Osteoblast (primary cell): ENCODE measurements at places on chromosomes 13 and 19. TPM values are rescaled to one million over a fixed set of nuclear protein-coding genes. Genes with fewer than 3 reads are reported as not detected.

Gene ZNF837
- 4.4 and 4.7 TPM in 2 replicates for total RNA-seq

Gene LGALS7
- total RNA-seq: not detected in 2 replicates

Gene LGI4
- 0.59 and 0.72 TPM in 2 replicates for total RNA-seq

Gene MISP
- 0.36 and 0.59 TPM in 2 replicates for total RNA-seq

Gene KHSRP
- 89.9 and 90.5 TPM in 2 replicates for total RNA-seq

Gene U2AF1L4
- 5.8 and 8.8 TPM in 2 replicates for total RNA-seq

Gene ZNF235
- 4.0 and 5.6 TPM in 2 replicates for total RNA-seq

Gene CEACAM1
- not detected in 2 replicates for total RNA-seq

Gene GPR12
- not detected in 2 replicates for total RNA-seq

Gene STOML3
- not detected in 2 replicates for total RNA-seq

Gene TMEM91
- 5.9 and 6.2 TPM in 2 replicates for total RNA-seq

DNA sequence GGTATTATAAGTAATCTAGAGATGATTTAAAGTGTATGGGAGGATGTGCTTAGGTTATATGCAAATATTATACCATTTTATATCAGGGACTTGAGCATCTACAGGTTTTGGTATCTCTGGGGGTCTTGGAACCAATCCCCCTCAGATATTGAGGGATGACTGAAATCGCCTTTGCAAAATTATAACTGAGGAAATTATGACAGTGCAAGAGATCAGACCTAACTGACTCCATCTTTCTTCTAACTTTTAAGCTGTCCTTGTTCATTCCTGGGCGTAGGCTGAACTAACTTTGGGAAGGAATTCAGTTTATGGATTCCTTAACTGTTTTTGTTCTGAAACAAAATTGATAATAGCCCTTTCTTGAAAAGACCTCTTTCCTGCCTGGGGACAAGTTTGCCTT lies 190.7 kb upstream of the KL start:
- no peak for DNase-seq

- DNase-seq: peak; percentile 95
Measured at GRCh38 chr13:114131583-114132418, 622 bp downstream of the RASA3 start.

DNA sequence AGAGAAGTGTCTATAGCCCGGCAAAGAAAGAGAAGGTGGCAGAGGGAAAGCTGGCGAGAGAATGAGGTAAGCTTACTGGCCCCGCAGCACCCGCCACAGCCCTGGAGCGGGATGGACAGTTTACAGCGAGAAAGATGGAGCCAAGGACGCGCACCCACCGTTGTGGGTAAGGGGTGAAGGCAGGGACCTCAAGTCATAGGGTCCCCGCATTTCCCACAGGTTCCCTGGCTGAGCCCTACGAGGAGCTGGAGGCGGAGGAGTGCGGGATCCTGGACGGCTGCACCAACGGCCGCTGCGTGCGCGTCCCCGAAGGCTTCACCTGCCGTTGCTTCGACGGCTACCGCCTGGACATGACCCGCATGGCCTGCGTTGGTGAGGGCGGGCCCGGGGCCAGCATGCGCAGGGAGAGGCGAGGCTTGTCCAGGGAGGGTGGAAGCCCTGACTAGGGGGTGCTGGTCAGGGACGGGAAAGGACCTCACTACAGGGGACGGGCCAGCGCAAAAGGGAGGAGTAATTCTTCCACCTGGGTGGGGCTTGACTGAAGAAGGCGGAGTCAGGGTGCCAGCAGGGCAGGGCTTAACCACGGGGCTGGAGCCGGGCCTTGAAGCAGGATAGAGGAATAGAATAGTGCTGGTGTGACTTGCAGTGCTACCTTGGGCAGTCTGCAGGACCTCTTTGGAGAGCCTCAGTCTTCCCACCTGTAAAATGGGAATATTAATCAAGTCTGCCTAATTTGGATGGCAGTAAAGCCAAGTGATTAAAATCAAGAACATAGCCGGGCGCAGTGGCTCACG lies 26.5 kb downstream of the LTBP4 start:
- peak; percentile 39 for DNase-seq

DNA sequence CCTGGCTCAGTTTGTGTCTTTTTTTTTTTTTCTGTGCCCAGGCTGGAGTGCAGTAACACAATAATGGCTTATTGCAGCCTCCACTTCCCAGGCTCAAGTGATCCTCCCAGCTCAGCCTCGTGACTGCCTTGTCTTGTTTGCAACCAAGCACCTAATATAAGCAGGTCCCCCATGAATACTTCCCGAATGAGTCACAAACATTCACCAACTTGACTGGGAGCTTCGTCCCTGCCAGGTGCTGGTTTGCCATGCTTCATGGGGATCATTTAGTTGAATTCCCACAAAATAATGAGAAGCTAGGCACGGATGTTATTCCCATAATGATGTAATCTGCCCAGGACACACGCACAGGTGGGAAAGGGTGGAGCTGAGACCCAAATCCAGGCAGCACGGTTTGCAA lies 176.5 kb downstream of the CACNA1A start:
- no peak for DNase-seq

DNA sequence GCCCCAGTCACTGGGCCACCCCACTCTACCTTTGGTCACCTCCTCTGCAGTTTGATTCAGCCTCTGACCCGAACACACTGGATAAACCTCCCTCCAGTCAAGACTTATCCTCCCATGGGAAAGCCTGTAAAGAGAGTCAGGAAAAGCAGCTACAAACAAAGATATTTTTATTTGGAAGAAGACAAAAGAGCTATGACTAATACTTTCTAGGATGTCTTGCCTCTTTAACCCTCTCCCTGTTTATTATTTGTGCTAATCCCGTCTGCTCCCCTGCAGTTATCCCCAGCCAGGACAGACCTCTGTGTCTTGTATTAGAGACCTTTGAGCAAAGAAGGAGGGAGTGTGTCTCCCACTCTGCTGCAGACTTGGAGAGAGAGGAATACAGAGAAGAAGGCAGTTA lies 178.3 kb downstream of the EFNB2 start:
- peak; percentile 76 for DNase-seq

GRCh38 chr13:66840621-66841020 lies 389.5 kb downstream of the PCDH9 start:
- DNase-seq: no peak

GRCh38 chr13:42617221-42617620 lies 43.3 kb downstream of the TNFSF11 start:
- no peak for DNase-seq

DNA sequence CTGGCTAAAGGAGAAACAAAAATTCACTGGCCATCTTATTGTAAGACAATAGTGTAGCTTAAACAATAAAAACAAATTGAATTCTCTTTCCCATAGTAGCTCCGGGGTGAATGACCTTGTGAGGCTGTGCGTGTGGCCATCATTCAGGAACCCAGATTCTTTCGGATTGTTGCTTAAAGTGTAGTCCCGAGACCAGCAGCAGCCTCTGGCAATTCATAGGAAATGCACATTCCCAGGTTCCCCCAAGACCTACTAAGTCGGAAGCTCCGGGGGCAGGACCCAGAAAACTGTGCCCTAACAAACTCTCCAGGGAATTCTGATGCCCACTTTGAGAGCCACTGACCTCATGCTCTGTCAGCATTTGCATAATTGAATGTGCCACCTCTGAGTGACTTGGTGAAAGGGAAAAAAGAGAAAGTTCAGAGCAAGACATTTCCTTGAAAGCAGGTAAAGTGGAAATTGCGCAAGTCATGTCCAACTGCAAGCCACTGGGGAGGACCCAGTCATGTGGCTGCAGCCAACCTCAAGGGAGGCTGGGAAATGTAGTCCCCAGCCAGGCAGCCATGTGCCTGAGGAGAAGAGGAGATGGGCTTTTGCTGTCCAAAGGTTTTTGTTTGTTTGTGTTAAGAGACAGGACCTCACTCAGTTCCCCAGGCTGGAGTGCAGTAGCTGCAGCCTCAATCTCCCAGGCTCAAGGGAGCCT lies 50.7 kb upstream of the PNMA8B start:
- DNase-seq: no peak

DNA sequence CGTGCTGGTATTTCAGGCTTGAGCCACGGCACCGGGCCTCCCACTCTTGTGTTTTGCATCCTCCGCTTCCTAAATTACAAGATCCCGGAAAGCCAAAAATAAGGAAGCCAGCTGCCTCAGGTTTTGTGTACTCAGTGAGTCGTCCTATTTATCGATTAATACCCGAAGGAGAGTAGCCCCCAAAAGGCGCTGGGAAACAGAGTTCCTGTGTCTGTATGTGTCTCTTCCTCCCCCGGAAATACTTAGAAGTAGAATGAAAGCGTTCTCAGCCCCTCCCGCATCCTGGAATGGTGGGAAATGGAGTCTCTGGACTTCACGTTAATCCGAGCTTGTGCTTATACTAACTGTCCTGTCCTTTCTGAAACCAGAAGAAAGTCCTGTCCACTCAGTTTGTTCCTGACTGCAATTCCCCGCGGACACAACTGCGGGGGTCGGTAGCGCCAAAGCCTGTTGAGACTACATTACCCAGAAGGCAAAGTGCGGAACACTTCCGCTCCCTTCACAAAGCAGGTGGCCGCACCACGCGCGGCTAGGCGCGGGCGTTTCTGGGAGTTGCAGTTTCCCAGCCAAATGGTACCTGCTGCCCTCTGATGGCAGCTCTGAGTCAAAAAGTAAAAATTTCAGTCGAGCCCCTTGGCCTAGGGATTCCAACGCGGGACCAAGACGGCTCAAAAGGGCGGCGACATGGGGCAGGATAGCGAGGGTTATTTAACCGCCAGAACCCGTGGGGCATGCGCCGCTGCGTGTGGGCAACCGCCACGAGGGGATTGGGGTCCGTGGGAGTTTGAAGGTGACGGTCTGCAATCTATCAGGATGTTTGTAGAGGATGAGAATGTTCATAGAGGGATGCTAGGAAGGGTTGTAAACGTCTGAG lies 2.2 kb upstream of the GSK3A start:
- DNase-seq: peak; percentile 96

DNA sequence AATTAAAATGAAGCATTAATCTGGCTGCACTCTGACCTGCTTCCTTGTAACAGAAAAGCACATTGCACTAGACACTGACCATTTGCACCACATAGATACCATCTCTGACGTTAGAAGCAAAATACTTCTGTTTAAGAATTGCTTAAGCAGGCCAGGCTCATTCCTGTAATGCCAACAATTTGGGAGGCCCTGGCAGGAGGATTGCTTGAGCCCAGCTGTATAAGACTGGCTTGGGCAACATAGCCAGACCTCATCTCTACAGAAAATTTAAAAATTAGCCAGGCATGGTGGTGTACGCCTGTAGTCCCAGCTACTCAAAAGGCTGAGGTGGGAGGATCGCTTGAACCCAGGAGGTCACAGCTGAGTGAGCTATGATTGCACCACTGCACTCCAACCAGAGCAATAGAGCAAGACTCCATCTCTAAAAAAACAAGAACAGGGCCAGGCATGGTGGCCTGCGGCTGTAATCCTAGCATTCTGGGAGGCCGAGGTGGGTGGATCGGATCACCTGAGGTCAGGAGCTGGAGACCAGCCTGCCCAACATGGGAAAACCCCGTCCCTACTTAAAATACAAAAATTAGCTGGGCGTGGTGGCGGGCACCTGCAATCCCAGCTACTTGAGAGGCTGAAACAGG lies 7.0 kb upstream of the TLE6 start:
- DNase-seq: no peak

DNA sequence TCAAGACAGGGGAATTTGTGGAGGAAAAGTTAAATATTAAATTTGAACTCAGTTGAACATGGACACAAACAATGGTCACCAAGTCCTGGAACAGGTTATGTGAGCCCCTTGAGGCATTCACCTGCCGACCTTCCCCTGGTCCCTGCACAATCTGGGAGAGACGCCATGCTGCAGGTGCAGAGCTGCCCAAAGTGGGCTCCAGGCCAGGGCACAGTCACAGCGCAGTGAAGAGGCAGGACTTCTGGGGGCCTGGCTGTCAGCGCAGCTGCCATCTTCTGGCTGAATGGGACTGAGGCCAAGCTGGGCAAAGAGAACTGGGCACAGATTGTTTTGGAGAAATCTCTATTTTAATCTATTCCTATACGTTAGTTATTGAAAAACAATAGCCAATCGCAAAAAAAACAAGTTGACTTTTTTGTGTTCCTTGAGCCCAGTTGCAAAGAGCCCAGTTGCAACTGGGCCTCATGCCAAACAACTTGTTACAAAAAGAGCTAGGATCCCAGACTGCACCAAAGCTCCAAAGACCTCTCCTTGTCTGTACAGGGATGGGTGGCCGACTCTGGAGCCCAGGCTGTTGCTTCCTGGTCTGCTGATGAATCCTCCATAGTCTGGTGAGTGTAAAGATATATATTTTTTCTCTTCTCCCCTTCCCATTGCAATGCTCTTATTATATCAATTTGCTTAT lies 1.2 kb upstream of the ZNF626 start:
- DNase-seq: no peak

GRCh38 chr19:3176715-3177501 lies 1.7 kb upstream of the S1PR4 start:
- DNase-seq: peak; percentile 98

- DNase-seq: peak; percentile 99
Measured at GRCh38 chr19:48391100-48392005, at the start of gene KDELR1. KDELR1 (minus strand) TSS chr19:48391551; CDS start chr19:48391358, 193 bp downstream.

DNA sequence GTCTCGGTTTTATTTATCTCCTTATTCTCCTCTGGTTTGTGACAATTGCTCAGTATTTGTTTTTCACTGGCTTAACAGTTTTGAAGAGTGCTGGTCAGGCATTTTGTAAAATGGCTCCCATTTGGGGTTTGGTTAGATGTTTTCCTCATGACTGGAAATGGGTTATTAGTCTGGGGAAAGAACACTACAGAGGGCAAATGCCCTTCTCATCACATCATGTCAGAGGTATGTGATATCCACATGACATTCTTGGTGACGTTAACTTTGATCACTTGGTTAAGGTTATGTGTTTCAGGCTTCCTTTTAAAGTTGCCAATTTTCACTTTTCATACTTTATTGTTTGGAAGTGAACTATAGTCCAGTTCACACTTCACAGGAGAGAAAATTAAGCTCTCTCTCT lies 74.8 kb upstream of the KLHL1 start:
- no peak for DNase-seq

DNA sequence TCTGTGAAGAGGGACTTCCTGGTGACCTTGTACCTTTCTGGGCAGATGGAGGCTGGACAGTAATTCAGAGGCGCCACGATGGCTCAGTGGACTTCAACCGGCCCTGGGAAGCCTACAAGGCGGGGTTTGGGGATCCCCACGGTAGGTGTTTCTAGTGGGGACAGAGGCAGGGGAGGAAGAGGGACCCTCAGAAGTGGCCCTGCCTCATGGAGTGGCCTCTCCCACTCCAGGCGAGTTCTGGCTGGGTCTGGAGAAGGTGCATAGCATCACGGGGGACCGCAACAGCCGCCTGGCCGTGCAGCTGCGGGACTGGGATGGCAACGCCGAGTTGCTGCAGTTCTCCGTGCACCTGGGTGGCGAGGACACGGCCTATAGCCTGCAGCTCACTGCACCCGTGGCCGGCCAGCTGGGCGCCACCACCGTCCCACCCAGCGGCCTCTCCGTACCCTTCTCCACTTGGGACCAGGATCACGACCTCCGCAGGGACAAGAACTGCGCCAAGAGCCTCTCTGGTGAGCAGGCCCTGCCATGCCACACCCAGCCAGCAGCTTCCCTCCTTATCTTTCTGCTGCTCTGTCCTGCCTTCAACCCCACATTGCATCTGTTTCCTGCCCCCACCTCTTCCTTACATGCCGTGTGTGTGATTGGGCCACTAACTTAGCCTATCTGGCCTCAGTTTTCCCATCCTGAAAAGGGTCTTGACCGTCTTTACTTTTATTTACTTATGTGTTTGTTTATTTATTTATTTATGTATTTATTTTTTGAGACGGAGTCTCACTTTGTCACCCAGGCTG lies 7.3 kb downstream of the ANGPTL4 start:
- peak; percentile 78 for DNase-seq

GRCh38 chr19:43465468-43466120 lies at the start of gene LYPD3:
LYPD3 (minus strand) TSS chr19:43465608; CDS start chr19:43465571, 37 bp downstream.
- DNase-seq: peak; percentile 36
